ENCODE measurements at places on chromosomes 2 and 18.

DNA sequence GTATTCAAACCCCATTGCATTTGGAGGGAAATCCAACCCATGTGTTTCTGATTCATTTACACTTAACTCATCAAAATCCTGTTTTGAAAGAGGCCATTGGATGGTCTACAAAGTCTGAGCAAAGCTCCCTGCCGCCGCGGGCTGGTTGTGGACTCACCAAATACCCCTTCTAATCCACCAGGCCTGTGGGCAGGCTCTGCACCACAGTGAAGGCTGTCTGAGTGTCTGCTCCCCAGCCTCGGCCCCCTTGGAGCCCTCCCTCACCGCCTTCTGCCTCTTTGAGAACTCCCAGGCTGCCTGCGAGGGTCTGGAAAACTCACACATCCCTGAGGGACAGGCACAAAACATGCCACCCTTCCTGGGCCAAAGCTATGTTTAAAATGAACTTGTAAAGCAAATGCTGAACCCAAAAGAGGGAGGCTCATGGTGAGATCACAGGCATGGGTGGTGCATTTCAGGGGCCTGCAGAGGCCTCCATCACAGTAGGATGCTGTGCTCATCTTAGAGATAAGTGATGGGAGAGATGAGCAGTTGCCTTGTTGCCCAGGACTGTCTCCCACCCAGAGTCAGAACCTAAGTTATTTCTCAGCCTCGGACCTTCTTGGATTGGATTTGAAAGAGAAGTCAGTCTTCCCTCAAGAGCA lies 225.0 kb downstream of the CYP26B1 start:
- no peak for DNase-seq

- no peak for DNase-seq
Observed at GRCh38 chr2:144432921-144433320, 87.0 kb downstream of the ZEB2 start.

DNA sequence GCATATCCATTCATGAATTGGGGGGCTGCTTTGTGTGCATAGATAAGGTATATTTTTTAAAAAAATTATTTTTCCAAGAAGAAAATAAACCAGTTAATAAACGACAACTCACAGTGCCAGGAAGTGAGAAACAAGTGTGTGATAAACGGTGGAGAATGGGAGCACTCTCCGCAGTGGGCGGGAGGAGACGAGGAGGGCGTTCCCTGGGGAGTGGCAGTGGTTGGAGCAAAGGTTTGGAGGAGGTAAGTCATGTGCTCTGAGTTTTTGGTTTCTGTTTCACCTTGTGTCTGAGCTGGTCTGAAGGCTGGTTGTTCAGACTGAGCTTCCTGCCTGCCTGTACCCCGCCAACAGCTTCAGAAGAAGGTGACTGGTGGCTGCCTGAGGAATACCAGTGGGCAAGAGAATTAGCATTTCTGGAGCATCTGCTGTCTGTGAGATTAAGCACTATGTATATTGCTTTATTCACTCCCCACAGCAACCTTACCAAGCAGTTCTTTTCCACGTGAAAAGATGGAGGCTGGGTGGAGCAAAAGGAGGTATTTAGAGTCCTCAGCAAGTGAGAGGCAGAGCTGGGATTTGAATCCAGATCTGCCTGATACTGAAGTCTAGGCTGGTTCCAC lies 27.0 kb upstream of the CASP8 start:
- no peak for DNase-seq

DNA sequence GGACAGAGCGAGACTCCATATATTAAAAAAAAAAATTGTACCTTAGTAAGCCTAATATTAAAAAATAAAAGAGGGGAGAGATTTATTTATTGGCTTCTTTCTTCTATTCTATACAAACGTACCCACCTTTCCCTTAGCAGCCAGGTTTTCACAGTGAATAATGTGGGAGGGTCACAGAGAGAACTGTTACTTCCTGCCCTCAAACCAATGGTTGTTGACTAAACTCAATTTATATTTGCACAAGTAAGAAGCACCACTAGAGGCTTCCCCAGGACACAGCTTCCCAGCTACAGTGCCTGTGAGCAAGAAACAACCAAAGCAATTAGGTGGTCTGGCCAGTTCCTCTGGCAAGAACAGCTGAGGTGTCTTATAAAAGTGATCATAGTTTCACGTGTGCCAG lies 28.9 kb upstream of the GALR1 start:
- no peak for DNase-seq

GRCh38 chr2:127847931-127848330 lies 10.0 kb downstream of the POLR2D start:
- DNase-seq = no peak

DNA sequence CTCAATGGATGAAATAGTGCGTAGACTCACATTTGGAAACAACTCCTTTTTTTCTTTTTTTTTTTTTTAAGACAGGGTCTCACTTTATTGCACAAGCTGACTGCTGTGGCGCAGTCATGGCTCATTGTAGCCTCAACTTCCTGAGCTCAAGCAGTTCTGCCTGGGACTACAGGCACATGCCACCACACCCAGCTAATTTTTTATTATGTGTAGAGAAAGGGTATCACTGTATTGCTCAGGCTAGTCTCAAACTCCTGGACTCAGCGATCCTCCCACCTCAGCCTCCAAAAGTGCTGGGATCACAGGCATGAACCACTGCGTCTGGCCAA lies 17.4 kb downstream of the HAT1 start:
- DNase-seq = no peak

GRCh38 chr18:64134044-64134747 lies 14.7 kb downstream of the LINC00305 start:
- DNase-seq = no peak

DNA sequence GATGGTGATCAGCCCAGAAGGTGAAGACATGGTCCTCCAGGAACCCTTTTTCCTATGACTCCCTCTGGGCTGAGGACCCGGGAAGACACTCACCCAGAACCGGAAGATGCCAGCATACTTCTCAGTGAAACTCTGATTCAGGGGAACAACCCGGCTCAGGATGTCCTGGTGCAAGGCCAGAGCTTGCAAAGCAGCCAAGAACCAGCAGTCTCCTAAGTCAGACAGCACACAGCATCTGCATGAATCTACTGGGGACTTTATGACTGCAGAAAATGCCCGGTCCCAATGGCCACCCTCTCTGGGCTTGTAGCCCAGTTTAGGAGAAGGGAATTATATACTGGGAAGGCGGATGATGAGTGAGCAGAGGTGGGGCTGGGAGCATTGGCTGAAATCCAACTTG lies 15.3 kb downstream of the CAPN14 start:
- no peak for DNase-seq

DNA sequence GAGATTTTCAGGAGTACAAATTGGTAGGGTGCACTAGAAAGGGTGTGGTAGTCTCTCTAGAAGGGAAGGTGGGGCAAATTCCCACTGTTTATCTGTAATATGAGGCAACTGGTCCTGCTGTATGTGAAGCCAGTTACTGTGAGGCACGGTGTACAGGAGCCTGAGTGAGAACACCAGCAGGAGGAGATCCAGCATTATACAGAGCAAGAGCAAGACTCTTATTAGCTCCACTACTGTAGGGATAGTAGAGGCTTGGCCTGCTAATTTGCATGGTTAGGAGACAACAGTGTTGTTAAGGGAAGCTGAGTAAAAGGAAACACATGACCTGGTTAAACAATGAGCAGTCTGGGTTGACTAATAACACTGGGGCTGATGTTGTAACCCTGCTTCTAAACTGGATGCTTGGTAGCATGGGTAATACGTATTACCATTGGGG lies 76.3 kb upstream of the WDSUB1 start:
- no peak for DNase-seq
